WTC11 (cell line): ENCODE measurements at places on chromosomes 1 and 21.

DNA sequence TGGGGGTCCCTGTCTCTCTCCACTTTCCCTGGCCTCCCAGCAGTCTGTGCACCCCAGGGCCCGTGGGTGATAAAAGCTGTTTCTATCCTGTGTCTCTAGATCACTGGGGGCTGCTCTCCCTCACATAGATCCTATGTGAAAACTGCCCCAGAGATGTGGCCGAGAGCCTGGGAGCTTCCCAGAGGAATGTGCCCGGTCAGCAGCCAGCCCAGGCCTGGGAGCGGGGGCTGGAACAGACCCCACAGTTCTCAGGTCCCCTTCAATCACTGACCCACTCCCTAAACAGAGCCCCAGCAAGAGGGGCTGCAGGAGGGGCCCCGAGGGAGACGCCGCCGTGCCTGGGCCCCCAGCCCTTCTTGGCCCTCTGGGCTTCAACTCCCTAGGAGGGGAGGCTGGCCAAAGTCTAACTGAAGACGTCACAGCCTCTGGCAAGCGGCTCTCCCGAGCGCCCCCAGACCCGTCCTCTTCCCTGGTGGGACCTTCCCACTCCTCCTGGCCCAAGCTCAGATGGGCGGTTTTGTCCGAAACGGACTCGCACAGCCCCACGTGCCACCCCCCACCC, 403 bp downstream of the MXRA8 start:
- DNase-seq, result no peak

GRCh38 chr1:44135886-44136285, 5.5 kb downstream of the KLF18 start:
- DNase-seq, result no peak

DNA sequence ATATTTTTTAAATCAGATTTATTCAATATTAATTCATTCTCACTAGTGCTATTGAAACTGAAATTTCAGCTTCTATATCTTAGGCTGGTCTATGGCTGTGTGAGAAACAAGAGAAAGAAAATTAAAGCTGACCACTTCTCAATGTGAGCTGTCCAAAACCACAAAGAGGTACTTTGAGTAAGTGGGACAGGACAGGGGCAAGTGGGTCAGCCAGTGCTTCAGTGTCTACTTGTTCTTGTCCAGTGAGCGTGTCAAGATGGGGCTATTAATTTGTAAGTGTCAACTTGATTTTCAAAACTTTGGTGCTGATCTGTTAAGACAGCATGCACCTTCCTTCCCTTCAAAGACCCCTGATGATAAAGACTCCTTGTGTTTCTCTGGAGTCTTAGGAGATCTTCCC, 533.9 kb downstream of the PLPP3 start:
- DNase-seq, result no peak

GRCh38 chr1:23343221-23344110, 618 bp downstream of the HNRNPR start:
- DNase-seq, result peak; percentile 60
